Calu3 (cell line): ENCODE measurements at places on chromosomes 2 and 18. TPM values are rescaled to one million over a fixed set of nuclear protein-coding genes. Genes with fewer than 3 reads are reported as not detected.

DNA sequence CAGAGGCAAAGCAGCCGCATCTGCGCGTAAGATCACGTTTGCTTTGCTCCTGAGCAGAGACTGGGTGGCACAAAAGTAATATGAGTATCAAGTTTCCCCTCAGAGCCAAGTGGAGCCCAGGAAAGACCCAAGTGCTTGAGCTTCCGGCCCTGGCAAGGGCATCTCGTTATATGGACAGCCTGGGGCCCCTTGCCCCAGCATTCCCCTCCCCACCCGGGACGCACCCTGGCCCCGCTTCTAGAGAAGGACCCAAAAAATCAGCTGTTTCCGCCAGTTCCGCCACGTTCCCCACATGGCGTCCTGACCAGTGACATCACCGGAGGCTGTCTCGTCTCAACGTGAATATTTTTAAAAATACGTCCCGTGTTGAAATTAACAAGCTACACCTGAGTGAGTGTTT lies 135.1 kb downstream of the NFATC1 start:
- no peak overlapping the region for H3K27ac ChIP-seq
- H3K27me3 ChIP-seq, result no peaks in the 10 kb centered on the region

DNA sequence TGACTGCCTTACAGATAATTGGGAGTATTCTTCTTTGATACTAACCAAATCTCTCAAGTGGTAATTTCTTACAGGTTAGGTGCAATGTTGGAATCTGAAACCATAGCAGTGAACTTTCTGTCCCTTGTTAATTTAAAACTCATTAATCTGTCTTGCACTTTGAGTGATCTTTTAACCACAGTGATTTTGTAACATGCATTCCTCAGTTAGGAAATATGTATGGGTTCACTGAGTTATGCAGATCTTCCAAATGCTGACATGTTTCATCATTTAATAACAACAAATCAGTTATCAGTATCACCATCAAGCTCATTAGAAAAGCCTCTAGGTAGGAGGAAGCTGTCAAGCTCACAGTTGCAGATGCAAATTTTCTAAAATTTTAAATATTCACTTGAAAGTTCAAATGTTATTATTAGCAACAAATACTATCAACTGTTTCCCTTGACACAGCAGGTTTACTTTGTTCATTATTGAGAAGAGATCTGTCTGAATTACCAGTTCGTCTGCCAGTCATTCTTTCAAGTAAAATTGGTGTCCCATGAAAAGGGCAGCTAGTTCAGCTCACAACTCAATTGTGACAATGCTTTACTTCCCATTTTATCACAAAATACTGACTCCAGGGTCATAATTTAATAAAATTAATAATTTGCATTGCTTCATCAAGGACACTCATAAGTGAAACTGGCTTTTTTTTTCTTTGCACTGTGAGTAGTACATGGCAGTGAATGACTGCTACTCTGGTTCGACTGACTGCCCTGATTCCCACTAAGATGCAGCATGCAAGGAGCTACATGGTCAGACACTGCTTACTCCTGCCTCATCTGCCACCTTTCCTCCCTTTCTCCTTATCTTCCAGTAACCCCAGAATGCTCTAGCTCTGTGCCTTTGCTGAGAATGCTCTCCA lies 31.6 kb downstream of the SUCLG1 start:
- DNase-seq, result no peak
- H3K4me3 ChIP-seq, result no peak overlapping the region
- H3K27ac ChIP-seq, result no peak overlapping the region
- H3K27me3 ChIP-seq, result no peaks in the 10 kb centered on the region

Gene ATOH8
- total RNA-seq, result 0.19 and 0.47 TPM in 2 replicates

- DNase-seq, result peak; percentile 32
- H3K27ac ChIP-seq, result no peak overlapping the region
- H3K4me1 ChIP-seq, result peaks cover 20% of the 10 kb centered on the region
- H3K36me3 ChIP-seq, result no peaks in the 10 kb centered on the region
- H3K27me3 ChIP-seq, result no peaks in the 10 kb centered on the region
These were observed 191.2 kb upstream of the NABP1 start for GRCh38 chr2:191486584-191487320.
